ENCODE measurements at places on chromosomes 6 and 20. TPM values are rescaled to one million over a fixed set of nuclear protein-coding genes. Genes with fewer than 3 reads are reported as not detected.

The TBP gene
- polyA plus RNA-seq, result 16.1 TPM

The HLA-DQB1 gene
- 1.6 TPM for polyA plus RNA-seq

The KHDRBS2 gene
- polyA plus RNA-seq, result 0.18 TPM

The ADGRB3 gene
- 0.76 TPM for polyA plus RNA-seq

The MYBL2 gene
- 12.1 TPM for polyA plus RNA-seq
